A549 (cell line): ENCODE measurements at places on chromosomes 7 and 10.

GRCh38 chr10:18313626-18314025, 173.4 kb downstream of the CACNB2 start:
- DNase-seq, result no peak

DNA sequence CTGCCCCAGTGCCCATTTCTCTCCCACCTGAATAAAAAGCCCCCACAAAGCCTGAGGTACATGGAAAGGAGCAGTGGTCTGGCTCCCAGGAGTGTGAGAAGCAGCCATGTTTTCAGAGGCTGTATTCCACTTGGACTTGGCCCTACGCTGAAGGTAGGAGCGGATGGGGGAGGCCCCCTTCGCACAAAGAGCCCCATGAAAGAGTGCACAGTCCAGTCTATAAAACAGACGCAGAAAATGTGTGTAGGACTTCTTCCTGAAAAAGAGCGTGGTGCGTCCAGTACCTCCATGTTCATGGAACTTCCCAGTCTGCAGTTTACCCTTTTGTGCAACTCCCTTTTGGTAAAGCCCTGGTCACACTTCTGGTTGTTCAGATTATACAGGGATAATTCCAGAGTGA, 69.3 kb downstream of the EGFR start:
- no peak for DNase-seq

- DNase-seq, result no peak
These were observed 132.5 kb downstream of the GRID1 start for GRCh38 chr10:86234107-86234506.

DNA sequence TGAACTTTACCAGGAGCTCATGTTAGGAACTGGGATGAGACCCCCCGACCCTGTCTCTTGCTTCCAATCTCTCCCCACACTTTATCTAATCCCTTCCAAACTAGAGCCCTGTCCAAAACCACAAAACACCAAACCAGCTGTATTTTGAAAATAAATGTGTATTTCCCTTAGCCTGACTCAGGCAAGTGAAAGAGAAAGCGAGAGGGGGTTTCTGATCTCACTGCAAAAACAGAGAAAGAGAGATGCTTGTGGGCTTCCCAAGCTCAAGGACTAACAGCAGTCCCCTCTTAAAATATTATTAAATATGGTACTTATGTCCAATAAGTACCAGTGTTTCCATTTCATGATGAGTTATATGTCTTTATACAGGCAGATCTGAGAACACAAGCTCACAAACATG, 122.0 kb downstream of the AGMO start:
- no peak for DNase-seq

DNA sequence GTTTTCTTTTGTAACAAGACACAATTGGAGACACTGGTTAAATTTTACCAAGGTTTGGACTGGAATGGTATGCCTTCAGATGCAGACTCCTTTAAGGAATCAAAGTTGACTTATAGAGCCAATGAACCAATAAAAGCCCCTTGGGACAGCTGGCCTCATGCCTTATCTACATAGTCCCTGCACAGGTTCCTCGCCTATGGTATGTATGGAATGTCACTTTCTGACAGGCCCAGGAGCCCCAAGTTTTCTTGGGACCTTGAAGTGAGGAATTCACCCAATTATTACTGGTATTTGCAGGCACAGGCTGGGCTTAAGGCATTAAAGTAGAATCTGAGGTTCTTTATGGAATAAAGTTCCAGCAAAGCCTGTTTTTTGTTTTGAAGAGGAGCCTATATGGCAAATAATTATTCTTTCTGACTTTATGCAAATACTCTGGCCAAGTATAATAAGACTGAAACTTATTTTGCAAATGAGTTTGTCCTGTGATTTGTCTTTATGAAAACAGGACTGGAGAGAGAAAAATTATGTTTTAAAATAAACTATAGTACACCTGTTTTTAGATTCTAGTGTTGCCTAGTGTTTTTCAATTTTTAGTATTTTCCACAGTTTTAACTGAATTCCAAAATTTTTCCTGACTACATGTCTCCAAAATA, 24.1 kb upstream of the DNMBP start:
- DNase-seq, result no peak

DNA sequence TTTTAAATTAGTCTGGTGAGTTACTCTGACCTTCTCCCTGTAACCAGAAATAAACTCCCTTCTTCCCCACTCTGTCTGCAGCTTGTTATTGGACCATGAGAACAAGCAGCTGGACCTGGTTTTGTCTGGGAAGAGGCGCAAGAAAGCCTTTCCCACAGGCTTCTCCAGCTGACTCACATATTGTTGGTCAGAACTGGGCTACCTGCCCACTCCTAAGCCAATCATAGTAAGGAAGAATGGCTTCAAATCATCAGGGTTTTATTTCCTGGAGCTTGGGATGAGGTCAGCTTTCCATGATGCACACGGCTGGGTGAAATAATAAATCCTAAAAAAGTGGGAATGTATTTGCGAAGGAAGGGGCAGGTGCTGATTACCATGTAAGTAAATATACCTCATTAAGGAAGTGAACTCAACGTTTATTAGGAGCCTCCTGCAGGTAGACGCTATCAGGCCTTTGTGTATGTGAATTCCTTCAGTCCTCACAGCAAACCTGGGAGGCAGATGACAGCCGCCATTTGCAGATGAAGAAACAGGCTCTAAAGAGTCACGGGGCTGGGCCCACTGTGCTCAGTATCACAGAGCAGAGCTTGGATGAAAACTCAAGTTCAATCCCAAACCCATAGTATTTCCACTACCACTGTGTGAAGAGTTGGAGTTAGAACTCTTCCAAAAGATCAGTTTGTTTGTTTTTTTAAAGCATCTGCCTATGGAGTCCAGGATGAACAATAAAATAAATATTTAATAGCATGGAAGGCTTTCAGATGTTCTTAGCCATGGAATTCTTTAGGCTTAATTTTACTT, 32.8 kb downstream of the IL15RA start:
- peak; percentile 75 for DNase-seq

DNA sequence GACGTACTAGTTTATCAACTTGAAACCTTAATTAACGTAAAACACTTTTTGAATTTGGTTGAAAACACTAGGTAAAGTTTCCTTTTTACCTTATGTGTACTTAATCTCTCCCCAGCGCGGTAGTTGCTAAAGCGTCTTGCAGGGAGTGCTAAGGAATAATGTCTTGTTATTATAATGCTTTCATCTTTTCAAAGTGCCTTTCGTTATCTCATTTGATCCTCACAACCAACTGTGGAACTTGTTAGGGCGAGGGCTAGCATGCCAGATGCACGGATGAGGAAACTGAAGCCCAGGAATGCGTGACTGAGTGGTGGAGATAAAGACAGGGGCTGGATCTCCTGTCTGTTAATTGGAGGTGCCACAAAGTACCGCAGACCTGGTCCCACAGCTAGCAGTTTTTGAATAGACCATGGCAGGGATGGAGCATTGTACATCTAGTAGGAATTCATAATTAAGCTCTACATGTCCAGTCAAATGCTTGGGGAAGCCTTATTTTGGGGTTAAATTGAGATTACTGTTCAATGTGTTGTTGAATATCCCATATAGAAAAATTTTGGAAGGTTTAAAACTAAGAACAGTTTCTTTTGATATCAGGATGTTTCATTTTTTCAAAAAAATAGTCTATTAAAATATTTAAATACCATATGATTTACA, 234.3 kb downstream of the SH2D4B start:
- DNase-seq, result no peak

GRCh38 chr7:139617074-139617473, 93.6 kb downstream of the CLEC2L start:
- no peak for DNase-seq

- no peak for DNase-seq
These were observed 57.6 kb downstream of the NKX6-2 start for GRCh38 chr10:132728321-132728720.

- no peak for DNase-seq
These were observed 18.9 kb upstream of the PNLIPRP3 start for GRCh38 chr10:116408719-116409118.

GRCh38 chr7:47982610-47983009, 3.2 kb upstream of the HUS1 start:
- peak; percentile 11 for DNase-seq

GRCh38 chr10:80382989-80383388, 25.4 kb upstream of the PRXL2A start:
- DNase-seq, result peak; percentile 36

DNA sequence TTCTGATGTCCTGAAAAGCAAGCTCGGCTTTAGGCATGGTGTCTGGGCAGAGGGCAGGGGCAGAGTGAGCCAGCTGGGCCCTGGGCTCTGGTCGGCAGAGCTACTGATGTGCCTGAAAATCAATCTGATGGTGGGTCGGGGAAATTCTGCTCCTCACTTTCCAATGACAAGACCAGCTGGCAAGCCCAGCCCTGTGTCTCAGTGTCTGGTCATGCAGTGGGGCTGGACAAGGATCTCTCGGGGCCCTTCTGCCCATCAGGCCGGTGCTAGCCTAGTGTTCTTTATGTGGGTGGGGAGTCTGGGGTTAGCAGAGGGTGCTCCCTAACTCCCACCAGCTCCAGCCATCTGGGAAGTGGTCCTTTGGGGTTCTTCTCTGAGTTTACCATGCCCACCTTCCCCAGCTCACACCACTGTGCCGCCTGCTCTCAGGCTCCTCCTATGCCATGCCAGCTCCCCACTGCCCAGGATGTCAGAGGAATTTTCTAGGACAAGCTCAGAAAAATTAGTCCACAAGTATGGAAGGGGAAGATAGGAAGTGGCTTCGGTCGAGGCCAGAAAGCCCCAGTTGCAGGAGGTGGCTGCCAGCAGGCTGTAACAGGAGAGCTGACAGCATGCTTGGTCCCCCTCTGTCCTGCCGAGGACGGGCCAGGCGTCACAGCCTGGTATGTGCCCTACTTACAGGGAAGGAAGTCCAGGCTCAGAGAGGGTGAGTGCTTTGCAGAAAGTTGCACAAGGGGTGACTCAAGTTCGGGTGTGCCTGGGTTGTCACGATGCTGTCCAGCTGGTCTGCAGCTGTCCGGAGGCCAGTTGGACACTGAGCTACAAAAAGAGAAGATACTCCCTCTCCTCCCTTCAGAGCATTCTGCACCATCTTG, 135.2 kb downstream of the ADCY1 start:
- no peak for DNase-seq

DNA sequence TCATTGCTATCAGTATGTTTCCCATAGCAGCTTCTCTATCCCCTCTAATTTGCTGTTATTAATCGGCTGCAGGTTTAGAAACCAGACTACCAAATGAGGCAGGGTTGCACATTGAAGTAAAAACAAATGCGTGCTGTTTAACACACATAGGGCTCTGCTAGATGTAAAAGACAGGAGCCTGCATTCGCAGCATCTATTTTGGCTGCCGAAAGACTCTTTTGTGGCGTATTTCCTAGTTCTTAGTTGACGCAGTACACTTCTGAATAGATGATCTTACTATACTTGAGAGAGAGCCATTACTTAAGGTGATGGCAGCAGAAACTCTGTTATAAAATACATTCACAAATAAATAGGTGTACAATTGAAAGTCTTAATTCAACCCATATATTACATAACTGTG, 21.4 kb downstream of the SGCE start:
- DNase-seq, result no peak

GRCh38 chr7:3951316-3952055, 650.4 kb downstream of the SDK1 start:
- DNase-seq, result no peak

GRCh38 chr7:101085162-101085964, at the start of gene TRIM56:
Gene TRIM56, plus strand, starts transcription at chr7:101085481. Its CDS starts 1,832 bp downstream, at chr7:101087313.
- peak; percentile 89 for DNase-seq

- no peak for DNase-seq
These were observed 51.5 kb downstream of the LAMB4 start for GRCh38 chr7:108078691-108079090.

DNA sequence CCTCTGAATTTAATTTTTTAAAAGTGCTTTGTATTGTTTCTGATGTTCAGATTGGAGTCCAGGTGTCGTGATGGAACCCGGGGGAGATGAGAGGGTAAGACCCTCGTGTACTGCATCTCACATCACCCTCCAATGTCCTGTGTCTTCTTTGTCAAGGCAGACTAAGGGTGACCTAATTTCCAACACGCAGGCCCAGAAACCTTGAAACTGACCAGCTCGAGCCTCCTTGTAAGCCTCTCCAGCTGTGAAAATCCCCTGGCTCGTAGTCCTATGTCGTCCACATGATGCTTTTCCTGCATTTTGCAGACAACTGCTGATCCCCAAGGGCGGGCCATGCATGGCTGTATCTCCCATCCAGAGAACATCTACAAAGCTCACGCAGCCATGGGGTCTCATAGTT, 220.2 kb downstream of the ARHGAP12 start:
- DNase-seq, result no peak

DNA sequence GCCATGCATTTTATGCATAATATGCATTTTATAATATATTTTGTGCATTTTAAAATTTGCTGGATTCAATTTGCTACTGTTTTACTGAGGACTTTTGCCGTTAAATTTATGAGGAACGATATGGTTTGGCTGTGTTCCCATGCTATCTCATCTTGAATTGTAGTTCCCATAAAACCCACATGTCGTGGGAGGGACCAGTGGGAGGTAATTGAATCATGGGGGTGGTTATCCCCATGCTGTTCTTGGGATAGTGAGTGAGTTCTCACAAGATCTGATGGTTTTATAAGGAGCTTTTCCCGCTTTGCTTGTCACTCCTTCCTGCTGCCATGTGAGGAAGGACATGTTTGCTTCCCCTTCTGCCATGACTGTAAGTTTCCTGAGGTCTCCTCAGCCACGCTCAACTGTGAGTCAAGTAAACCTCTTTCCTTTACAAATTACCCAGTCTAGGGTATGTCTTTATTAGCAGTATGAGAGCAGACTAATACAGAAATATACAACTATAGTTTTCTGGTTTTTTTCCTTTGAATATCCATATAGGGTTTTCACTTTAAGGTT, 201.4 kb upstream of the SH2B2 start:
- no peak for DNase-seq

- no peak for DNase-seq
These were observed 566.7 kb upstream of the NRP1 start for GRCh38 chr10:33901166-33901565.

- DNase-seq, result no peak
These were observed 94.5 kb downstream of the MMRN2 start for GRCh38 chr10:86862786-86863483.

DNA sequence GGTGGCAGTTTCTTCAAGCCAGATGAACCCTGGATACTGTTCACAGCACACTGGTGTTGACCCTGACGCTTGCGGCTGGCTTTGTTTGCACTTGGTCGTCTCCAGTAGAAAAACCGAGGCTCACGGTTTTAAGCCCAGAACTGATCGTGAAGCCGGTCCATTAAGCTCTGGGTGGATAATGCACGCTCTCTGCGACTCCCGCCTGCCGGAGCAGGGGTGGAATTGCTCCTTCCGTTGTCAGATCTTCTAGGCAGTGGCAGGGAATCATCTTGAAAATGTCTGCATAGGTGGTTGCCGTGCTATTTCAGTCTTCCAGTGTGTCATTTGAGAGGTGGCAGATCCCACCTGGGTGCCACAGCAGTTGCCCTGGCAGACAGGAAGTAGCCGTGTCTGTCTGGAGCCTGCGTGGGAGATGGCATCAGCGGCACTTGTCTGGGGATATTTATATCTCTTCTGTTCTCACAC, 35.9 kb upstream of the AP5Z1 start:
- peak; percentile 80 for DNase-seq

- no peak for DNase-seq
These were observed 81.4 kb downstream of the NRBF2 start for GRCh38 chr10:63214571-63214970.

DNA sequence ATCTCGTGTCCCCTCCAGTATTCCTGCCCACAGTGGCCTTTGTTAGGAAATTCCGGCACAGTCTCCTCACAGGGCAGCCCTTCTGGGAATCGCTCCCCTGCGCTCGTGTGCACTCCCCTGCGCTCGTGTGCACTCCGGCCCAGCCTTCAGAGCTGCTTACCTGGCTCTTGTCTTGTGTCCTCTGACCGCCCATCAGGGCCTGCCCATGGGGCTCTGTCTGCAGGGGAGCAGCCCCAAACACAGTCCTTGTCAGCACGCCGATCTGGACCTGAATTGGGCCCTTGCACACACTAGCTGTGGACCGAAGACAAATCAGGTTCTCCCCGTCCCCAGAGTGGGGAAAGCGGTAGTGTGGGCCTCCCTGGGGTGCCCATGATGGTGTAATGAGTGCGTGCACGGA, 179.4 kb downstream of the CUX1 start:
- DNase-seq, result no peak
